ENCODE measurements at places on chromosomes 3 and 15.

GRCh38 chr3:149486726-149487125 lies 12.2 kb downstream of the TM4SF4 start:
- no peak for DNase-seq

GRCh38 chr15:79329171-79329611 lies 18.3 kb downstream of the TMED3 start:
- no peak for DNase-seq

DNA sequence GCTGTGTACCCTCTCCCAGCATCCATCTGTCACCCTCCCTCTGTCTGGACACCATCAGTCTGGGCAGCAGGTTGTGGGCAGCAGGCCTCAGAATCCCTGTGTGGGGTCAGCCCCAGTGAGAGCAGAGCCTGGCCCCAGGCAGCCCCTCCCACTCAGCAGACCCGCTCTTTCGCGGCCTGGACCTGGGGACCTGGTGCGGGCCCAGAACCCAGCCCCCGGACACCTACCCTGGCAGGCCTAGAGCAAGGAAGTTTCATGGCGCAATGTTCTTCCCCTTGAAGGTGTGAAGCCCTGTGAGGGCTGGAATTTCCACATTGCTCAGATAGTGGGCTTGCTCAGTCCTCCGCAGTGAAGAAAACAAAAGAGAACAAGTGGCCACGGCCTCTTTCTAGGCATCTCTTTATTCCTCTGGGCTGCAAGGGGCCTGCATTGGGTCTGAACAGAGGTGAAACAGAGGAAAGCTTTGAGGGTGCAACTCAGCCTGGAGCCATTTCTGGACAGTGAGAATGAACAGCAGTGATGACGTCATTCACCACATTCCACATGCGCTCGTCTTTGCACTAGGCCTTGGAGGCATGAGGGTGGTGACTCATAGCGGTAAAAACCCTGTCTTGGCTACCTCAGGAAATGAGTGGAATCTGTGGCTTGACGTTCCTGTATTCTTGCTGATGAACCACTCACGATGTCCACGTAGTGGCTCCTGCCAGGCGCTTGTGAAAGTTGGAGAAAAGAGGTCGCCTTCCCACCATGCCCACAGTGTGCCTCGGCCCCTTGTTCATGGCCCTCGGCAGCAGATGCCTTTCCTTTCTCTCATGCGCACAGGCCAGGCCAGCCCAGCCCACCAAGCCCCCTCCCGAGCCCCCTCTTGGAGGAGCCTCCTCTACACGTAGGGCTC lies 66.1 kb downstream of the SLC30A4 start:
- DNase-seq = no peak

- no peak for DNase-seq
These were observed 257.1 kb upstream of the TRIM42 start for GRCh38 chr3:140420621-140421357.

GRCh38 chr3:108489776-108490175 lies 20.6 kb downstream of the MYH15 start:
- DNase-seq = no peak

DNA sequence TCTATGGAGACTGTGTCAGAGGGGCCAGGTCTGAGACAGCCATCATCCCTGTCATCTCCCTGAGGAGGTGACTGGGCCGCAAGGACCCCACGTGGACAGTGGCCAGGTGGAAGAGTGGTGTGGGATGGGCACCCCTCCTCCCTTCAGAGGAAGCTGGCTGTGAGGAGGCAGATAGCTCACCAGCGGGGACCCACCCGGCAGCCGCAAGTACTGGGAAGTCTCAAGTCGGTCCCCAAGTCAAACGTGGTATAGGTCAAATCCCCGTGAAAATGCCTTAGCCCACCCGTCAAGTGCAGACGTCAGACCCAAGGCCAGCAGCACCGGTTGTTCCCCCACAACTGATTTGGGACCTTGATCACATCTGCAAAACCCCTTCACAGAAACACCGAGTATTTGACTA lies 12.3 kb upstream of the KLF13 start:
- no peak for DNase-seq

- no peak for DNase-seq
These were observed 748.3 kb upstream of the NECTIN3 start for GRCh38 chr3:110323349-110323748.

GRCh38 chr15:60525341-60526039 lies 46.5 kb upstream of the ICE2 start:
- DNase-seq = no peak

DNA sequence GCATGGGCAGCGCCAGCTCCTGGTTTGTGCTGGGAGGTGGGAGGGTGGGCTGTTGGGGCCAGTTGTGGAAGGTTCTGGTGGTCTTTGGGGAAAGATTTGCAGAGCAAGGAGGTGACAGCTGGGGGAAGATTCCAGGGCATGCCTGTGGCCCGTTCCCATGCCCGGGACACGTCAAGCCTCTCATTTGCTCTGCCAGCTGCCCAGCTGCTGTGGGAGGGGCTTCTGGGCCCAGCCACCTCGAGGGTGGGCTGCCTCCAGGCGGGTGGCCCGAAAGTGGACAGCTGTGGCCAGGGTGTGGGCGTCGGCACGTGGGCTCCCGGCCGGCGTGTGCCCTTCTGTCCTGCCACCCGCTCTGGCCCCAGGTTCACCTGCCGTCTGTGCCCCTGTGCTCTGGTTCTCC lies 17.2 kb downstream of the PLXNA1 start:
- DNase-seq = no peak

DNA sequence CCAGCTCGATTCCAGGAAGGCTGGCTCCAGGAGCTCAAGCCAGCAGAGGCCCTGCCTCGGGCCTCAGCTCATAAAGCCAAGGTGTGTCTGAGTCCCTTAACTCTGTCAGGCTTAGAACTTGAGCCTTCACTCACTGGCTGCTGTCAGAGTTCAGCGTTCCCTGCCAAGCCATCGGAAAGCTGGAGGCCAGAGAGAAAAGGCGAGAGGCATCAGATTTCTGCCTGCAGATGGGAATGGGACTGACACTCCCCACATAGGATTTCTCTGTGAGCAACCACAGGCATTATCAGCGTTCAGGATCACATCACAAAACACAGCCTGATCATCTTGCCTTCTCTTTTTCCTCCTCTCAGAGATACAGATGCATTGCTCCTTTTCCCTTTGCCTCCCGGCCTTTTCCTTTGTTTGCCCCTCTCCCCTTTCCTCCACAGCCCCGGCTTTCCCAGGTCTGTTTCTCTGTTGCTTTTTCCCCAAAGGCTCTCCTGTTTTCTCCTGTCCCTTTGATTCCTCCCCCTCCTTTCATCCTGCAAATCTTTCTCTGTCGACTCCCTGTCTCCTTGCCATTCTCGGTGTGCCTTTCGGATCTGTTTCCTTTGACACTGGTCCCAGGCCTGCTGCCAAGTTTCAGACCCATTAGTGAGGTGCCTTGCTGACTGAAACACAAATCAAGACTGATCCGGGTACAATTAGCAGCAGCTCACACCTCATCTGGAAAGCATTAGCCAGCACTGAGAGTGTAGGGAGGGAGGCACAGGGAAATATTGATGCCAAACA lies 44.5 kb upstream of the BOC start:
- no peak for DNase-seq

DNA sequence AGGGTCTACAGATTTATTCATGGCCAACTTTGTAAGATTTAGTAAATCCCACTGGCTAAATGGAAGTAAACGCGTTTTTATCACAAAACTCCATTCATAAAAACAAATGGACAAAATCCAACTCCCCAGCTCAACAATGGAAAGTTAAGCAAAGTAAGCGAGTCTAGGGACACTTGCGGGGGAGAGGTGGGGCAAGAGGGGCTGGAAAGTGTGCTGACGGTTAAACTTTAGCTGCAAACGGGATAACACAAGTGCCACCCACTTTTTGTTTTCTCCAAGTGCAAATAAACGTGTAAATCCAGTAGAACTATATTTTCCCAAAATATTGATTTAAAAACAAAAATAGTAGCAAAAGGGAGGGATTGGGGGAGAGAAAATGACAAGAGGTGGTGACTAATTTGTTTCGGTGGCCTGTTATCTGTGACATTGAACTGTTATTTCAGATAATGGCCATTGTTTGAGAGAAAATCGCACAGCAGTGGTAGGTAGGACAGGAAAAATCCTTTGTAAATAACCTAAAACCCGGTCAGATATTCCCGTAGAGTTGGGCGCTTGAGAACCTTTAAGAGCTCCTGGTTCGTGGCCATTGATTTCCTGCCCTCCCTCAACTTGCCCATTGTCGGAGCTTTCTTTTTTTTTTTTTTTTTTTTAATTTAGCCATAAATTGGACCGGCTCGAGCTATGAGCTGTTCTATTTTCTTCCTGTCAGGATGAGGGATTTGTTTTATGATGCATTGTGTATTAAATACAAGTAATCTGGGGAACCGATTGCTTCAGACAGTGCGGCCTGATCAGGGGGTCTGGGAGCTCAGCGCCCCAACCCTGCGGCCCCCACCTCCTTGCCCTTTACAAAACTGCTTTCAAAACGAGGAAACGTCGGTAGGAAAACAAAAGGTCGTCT lies 514.8 kb downstream of the MECOM start:
- no peak for DNase-seq

DNA sequence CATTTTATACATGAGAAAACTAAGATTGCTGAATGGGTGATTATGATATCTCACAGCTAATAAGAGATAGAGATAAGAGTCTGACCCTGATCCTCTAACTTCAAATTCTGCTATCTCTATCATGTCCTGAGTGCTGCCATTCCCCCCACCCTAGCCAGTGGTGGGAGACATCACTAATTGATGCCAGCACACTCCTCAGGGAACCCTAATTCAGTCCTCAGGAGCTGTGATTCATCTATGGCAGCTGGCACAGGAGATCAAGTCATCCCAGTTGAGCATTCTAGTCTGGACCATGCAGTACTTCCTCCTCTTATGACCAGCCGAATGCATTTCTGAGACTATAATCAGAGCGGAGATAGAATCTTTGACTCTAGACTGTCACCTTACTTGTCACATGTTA lies 71.9 kb downstream of the SYNM start:
- no peak for DNase-seq

DNA sequence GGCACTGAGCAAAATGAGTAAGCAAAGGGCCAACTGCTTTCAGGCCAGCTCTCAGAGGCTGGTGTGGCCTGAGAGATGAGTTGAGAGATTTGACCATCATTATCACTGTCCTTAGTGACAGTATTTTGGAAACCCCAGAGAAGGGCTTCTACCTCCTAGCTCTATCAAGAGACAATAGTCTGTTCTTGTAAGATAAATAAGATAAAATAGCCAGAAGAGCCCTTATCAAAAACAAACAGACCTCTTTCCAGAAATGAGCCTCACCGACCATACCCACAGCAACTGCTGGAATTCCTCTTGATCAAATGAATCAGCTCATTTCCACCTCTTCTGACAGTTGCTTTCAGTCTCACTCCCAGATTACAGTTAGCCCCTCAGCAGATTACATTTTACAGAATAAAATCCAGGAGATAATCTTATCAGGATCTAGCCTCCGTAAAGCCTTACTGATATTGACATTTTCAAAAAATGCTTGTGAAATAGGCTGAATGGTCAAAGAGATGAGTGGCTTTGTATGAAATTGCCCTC lies 4.5 kb downstream of the HDC start:
- no peak for DNase-seq

DNA sequence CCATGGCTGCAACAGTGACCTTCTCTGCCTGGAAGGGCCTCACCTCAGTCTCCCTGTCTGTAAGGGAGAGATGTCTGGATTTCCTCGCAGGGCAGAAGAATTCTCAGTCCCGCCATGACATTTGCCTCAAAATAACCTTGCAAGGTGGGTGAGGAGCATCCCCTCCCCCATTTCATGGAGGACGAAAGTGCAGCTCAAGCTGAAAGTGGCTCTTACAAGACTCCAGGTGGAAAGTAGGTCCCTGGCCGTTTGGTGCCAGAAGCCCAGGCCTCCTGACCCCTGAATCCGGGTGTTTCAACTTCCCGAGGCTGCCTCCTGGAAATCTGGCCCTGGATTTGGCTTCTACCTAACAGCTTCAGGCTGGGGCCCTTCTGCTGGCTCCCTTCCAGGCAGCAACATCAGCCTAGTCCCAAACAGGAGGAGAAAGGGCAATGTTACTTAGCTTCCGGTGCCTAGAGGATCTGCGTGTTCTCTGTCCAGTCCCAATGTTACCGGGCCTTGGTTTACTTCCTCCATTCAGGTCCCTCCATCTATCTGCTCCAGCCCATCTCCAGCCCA lies 769 bp upstream of the CSPG4 start:
- no peak for DNase-seq

Data from chondrocyte (in vitro differentiated cells).